ENCODE measurements at places on chromosomes 5 and 9.

GRCh38 chr5:108858959-108859358 is 111.3 kb downstream of the FER start:
- no peak for DNase-seq

- no peak for DNase-seq
Observed at GRCh38 chr5:65101632-65102100, 332.9 kb downstream of the CWC27 start.

- no peak for DNase-seq
Observed at GRCh38 chr9:5870691-5871090, 20.0 kb upstream of the MLANA start.

DNA sequence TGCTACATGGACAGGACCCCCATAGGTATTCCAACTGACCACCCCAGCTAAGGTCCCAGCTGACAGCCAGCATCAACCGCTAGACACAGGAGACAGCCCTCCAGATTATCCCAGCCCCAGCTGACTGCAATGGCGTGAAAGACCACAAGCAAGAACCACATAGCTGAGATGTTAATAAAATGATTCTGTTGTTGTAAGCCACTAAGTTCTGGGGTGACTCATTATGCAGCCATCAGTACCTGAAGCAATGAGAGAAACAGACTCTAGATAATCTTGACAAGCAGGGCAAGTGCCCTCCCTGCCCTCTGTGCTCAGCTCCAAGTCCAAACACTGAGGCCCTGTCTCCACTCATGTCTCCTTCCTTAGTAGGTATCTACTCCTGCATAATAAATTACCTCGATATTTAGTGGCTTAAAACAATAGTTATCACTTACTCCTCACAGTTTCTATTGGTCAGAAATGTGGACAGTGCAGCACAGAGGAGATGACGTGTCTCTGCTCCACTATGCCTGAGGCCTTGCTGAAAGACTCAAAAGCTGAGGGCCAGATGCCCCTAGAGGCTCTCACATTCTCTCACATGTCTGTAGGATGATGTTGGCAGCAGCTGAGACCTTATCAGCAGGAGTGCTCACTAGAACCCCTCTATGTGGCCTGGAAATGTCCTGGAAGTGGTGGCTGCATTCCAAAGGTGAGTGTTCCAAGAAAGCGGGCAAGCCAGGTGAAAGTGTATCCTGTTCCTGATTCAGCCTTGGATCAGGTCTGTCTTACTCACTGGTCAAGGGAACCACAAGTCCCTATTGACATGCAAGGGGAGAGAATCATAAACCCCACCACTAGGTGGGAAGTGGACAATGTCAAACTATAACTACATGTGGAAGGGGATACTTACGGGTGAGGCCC is 2.5 kb downstream of the MGAT1 start:
- DNase-seq, result no peak

GRCh38 chr9:98219364-98219716 is 26.9 kb upstream of the CORO2A start:
- no peak for DNase-seq

DNA sequence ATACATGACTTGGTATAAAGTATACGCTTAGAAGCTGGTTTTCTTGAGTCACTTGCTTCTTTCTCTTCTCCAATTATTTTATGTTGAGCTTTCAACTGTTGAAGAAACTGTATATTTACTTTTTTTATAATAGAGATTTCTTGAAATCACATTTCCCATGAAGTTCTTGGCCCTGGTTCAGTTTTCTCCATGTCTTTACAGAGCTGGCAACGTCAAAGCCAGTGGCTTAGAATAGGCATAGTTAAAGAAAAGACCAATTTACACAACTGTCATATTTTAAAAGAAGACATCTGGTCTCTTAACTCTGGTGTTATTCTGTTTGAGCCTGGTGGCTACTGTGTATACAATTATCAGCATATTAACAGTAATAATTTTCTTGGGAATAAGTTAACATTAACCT is 1249.3 kb downstream of the CDH12 start:
- DNase-seq, result no peak

- no peak for DNase-seq
Observed at GRCh38 chr5:14235872-14236271, 92.7 kb downstream of the TRIO start.

- DNase-seq, result no peak
Observed at GRCh38 chr5:118988866-118989180, 476 bp upstream of the DTWD2 start.
